ENCODE measurements at places on chromosomes 4 and X. TPM values are rescaled to one million over a fixed set of nuclear protein-coding genes. Genes with fewer than 3 reads are reported as not detected.

The NXF2 gene
- total RNA-seq, result not detected

The CYSLTR1 gene
- total RNA-seq, result 0.74 TPM

The NPY2R gene
- total RNA-seq, result 11.8 TPM

The HAND2 gene
- not detected for total RNA-seq

The F11 gene
- total RNA-seq, result 0.25 TPM

The XPNPEP2 gene
- total RNA-seq, result under 0.01 TPM

The GAGE2A gene
- not detected for total RNA-seq

The ELK1 gene
- 14.5 TPM for total RNA-seq

The STK26 gene
- total RNA-seq, result 0.98 TPM

The CD38 gene
- total RNA-seq, result 8.9 TPM

The SPRY1 gene
- 16.0 TPM for total RNA-seq

The MTNR1A gene
- total RNA-seq, result 0.49 TPM

The CTAG1B gene
- total RNA-seq, result not detected

The CXorf65 gene
- total RNA-seq, result not detected

The CXCL6 gene
- total RNA-seq, result under 0.01 TPM

The FOXR2 gene
- not detected for total RNA-seq

The PIR gene
- 2.0 TPM for total RNA-seq

The SUPT20HL2 gene
- not detected for total RNA-seq

The AMTN gene
- not detected for total RNA-seq

The GAK gene
- 46.2 TPM for total RNA-seq

The SLC16A2 gene
- 16.2 TPM for total RNA-seq

The SNCA gene
- total RNA-seq, result 60.5 TPM

The NEXMIF gene
- total RNA-seq, result 52.6 TPM

The SHOX gene
- 0.25 TPM for total RNA-seq

The EVC2 gene
- total RNA-seq, result 1.2 TPM

The NPY1R gene
- total RNA-seq, result 129 TPM

The KLHL13 gene
- 35.2 TPM for total RNA-seq

The EDA gene
- 3.7 TPM for total RNA-seq

The GYPA gene
- 1.7 TPM for total RNA-seq

The PABPC1L2B gene
- total RNA-seq, result not detected

The TEX11 gene
- total RNA-seq, result under 0.01 TPM

The PABPC1L2A gene
- 1.7 TPM for total RNA-seq

The MAGED4 gene
- 119 TPM for total RNA-seq

The TACR3 gene
- 3.2 TPM for total RNA-seq

The ANKRD37 gene
- total RNA-seq, result 11.8 TPM

The BEND2 gene
- under 0.01 TPM for total RNA-seq

The CDKL2 gene
- 41.8 TPM for total RNA-seq

The GPR173 gene
- 26.1 TPM for total RNA-seq

The BTC gene
- 0.25 TPM for total RNA-seq

The ITM2A gene
- 70.3 TPM for total RNA-seq

The NALF2 gene
- 2.2 TPM for total RNA-seq

The RASGEF1B gene
- 26.8 TPM for total RNA-seq

The TEX13D gene
- under 0.01 TPM for total RNA-seq

The VMA21 gene
- total RNA-seq, result 78.9 TPM

The FAM3A gene
- 8.4 TPM for total RNA-seq

The KCNE5 gene
- 1.5 TPM for total RNA-seq

The RHOXF2 gene
- not detected for total RNA-seq

The ZNF157 gene
- 3.7 TPM for total RNA-seq

The ABCD1 gene
- total RNA-seq, result 3.4 TPM

The DOCK11 gene
- total RNA-seq, result 14.3 TPM

The ENPEP gene
- total RNA-seq, result 1.7 TPM

The KLB gene
- total RNA-seq, result 0.25 TPM

The DRP2 gene
- 4.7 TPM for total RNA-seq

The FRMD7 gene
- total RNA-seq, result 0.49 TPM

The FGG gene
- not detected for total RNA-seq

The MAGEA2 gene
- total RNA-seq, result not detected

All from temporal lobe (tissue), 4 donors.